ENCODE measurements at places on chromosomes 6 and 20.
A peak's percentile ranks its signal among the peaks of the same experiment; 100 is the strongest.

- no peak for DNase-seq
These were observed 23.8 kb downstream of the NRSN1 start for GRCh38 chr6:24149836-24150235.

- peak; percentile 73 for DNase-seq
These were observed at the start of gene TRAM2 for GRCh38 chr6:52577022-52577777. Gene TRAM2, minus strand, starts transcription at chr6:52577060. Its CDS starts 145 bp downstream, at chr6:52576915.

- DNase-seq, result no peak
These were observed 68.2 kb downstream of the FAM120B start for GRCh38 chr6:170374571-170375444.

- no peak for DNase-seq
These were observed 4.1 kb downstream of the ANGPT4 start for GRCh38 chr20:911882-912600.

- peak; percentile 42 for DNase-seq
These were observed 6.0 kb downstream of the OPN5 start for GRCh38 chr6:47787620-47788497.

GRCh38 chr6:17450832-17451231, 57.4 kb downstream of the CAP2 start:
- DNase-seq, result no peak

GRCh38 chr20:10314198-10314597, 95.6 kb downstream of the SNAP25 start:
- DNase-seq, result no peak

- DNase-seq, result peak; percentile 25
These were observed 9.9 kb downstream of the PSMA7 start for GRCh38 chr20:62133051-62133845.

DNA sequence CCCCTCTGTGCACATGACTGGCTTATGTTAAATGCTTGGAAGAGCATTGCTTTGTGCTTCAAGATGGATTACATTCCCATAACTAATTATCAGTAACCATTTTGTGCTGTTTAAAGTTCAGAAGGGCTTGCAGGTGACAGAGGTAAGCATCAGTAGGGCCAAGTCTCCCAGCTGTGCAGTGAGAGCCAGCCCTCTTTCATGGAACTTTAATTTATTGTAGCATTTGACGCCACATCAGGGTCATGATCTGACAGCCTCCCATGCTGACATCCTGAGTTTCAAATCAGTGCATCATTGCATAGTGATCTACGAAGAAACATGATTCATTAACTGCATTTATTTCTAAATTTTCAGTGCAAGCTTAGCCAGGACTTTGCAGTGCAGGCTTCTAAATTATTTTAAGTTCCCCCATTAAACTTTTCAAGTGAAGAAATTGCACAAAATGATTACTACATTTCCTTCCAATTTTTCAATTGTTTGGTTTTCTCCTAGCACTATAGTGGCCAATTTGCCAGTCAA, 380.9 kb downstream of the UTRN start:
- no peak for DNase-seq

DNA sequence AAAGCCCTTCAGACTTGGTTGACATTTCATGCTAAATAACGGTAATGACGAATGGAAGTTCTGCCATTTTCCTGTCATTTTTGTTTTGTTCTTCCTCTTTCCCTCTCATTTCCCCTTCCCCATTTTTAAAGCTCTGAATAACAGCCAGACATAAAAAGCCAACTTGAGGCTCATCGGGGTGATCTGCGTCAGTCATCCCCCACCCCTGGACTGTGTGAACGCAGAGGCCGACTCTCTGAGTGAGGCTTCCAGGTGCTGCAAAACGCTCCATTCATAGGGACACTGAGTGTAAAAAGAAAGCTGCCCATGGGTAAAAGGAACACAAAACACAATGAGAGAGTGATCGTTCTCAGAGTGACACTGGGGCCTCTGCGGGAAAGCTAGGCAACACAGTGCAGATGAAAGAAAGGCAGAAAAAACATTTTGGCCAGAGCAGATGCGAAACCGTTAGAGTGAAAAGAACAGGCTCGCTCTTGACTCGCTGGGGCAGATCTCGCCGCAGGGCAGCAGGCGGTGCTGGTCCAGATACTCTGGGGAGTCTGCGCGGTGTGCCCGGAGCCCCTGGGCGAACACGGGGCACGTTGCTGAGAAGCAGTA, 684.8 kb downstream of the QKI start:
- no peak for DNase-seq

GRCh38 chr20:19056909-19057308, 155.5 kb upstream of the SLC24A3 start:
- no peak for DNase-seq

- DNase-seq, result no peak
These were observed 263.3 kb upstream of the QKI start for GRCh38 chr6:163151212-163151611.

GRCh38 chr6:67896476-67896875, 738.6 kb upstream of the ADGRB3 start:
- DNase-seq, result no peak

DNA sequence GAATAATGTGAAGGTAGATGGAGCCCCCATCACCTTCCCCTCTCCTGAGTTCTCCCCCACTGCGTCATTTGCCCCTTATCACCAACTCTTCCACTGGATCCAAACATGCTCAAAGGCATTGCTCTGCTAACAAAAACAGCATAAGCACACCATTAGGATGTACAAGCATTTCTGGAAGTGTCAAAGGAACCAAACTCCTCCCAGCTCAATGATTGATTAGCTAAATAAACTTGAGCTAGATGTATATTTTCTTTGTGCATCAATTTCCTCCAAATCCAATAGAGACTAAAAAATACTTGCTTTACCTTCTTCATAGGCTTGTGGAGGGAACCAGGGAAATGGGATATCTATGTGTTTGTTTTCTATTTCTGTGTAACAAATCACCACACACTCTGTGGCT, 248.4 kb upstream of the JARID2 start:
- no peak for DNase-seq

DNA sequence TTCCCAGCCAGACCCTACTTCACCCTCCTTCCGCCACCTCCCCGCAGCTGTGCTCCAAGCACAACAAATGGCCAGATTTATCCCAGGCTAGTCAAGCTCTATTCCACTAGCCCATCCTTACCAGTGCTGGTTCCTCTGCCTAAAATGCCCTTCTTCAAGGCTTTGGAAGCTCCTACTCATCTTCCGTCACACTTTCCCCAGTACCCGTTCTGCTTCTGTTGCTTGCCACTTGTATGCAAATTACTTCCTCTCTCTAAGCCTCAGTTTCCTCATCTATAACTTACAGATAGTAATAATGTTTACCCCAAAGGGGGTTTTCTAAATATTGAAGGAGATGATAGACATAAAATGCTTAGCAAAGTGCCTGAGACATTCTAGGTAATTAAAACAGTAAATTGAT, 193.1 kb downstream of the MAFB start:
- no peak for DNase-seq

- no peak for DNase-seq
These were observed 10.2 kb upstream of the MYT1 start for GRCh38 chr20:64153861-64154589.

DNA sequence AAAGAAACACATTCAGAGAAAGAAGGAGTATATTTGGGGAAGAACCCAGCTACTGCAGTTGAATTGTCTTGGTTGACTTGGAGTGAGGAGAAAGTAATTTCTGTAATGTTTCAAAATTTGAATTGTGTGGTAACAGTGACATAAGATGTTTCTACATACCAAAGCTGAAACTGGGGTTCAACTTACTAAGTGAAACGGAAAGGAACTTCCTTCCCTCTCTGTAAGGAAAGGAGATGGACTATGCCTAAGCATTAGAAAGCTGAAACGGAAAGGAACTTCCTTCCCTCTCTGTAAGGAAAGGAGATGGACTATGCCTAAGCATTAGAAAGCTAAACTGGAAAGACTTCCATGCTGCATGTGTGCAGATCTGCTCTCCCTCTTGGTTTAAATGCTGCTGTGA, 46.0 kb downstream of the HUS1B start:
- DNase-seq, result no peak

- no peak for DNase-seq
These were observed 174.0 kb downstream of the BCKDHB start for GRCh38 chr6:80280262-80281010.

GRCh38 chr6:40695750-40696415, 108.7 kb upstream of the LRFN2 start:
- no peak for DNase-seq

DNA sequence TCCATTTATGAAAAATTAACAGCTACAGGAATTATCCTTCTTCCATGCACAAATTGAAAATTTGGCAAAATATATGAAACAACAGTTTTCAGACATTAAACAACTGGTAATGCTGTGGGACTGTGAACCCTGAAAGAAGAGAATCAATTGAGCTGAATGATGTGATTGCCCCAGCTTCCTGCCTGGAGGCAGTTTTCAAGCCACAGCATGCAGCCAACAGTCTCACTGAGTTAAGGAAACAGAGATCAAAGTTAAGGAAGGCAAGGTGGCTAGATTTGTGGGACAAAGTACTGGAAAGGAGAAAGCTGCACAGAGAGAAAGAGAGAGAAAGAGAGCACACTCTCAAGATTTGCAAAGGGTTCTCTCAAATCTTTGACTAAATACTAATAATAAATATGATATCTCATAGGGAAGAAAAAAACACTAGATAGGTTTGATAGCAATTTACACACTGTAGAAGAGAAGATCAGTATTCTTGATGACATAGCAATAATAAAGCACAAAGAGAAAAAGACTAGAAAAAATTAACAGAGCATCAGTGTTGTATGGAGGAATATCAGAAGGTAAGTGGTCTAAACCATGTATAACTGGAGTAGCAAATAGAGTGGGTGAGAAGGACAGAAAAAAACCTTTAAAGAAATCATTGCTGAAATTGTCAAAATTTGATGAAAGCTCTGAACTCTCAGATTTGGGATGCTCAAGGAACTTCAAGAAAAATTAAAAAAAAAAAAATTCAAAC, 70.1 kb upstream of the CNKSR3 start:
- no peak for DNase-seq

- no peak for DNase-seq
These were observed 34.3 kb upstream of the RNF144B start for GRCh38 chr6:18352842-18353241.

GRCh38 chr20:62553136-62553837, 77.5 kb upstream of the GATA5 start:
- DNase-seq, result no peak

DNA sequence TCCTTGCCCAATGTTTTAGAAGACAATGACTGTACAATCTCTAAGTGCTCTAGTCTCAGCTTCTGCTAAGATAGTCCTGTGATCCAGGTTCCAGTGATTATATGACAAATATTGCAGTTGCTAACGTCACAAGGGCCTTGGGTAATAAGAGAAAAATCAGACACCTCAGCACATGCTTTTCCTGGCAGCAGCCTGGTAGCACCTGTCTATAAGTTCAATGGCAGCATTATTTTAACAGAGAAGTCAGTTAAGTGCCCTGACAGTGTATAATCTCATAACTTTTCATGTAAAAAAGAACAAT, 121.3 kb upstream of the BCLAF1 start:
- no peak for DNase-seq

- DNase-seq, result peak; percentile 13
These were observed 33.4 kb downstream of the MTRES1 start for GRCh38 chr6:107061125-107062020.

DNA sequence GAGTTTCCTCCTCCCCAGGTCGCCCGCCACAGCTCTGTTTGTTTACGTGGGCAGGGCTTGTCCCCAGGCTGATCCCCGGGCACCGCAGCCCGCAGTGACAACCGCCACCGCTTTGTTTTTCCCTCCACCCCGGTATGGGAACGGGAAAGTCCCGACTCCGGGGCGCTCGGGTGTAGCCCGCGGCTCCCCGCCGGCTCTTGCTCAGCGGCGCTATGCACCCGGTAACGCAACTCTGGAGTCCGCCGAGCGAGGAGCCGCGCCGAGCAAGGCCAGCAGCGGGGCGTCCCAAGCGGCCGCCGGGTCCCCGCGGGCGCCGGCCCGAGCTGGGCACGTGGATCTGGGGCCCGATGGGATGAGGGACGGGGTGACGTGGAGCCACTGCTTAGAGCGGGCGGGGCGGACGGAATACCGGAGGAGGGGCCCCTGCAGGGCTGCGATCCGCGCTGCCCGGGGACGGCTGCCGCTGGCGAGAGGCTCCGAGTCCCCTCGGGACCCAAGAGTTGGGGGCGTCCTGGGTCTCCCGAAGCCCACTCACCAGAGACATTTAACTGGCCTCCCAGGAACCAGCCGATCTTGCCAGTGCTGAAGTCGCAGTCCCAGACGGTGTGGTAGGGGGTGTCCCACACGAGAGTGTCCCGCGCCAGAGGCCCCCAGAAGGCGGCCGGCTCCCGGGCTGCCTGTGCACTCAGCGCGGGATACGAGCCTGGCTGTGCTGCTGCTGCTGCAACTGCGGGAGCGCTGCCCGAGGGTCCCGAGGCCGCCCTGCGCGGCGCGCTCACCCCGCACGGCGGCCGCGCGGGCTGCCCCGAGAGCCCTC, 497 bp downstream of the ACSS1 start:
- DNase-seq, result peak; percentile 87

- no peak for DNase-seq
These were observed 169.7 kb upstream of the PTPRK start for GRCh38 chr6:128690063-128690462.

DNA sequence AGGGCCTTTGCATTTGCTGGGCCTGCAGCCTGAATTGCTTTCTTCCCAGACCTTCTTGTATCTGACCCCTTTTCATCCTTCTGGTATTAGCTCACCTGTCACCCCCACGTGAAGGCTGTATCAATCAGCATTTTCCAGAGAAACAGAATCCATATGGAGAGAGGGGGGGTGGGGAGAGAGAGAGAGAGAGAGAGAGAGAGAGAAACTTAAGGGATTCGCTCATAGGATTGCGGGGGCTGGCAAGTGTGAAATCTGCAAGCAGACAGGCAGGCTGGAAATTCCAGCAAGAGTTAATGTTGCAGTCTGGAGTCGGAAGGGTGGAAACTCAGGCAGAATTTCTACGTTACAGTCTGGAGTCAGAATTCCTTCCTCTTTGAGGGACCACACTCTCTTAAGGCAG, 410.7 kb upstream of the SULF2 start:
- DNase-seq, result no peak

DNA sequence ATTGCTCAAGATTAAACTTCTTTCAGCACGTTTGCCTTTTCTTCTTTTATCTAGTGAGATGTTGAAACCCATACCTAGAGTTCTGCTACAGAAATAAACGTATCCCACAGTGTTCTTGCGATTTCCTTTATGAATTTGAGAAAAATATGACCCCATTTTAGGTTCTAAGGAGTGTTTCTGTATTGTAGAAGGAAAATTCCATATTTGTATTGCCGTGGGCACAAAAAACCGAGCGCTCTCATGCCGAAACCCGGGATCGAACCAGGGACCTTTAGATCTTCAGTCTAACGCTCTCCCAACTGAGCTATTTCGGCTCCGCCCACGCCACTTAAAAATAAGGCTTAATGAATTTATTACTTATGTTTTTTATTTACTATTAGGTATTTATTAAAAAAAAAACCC, 23.7 kb downstream of the ZNF311 start:
- peak; percentile 85 for DNase-seq

DNA sequence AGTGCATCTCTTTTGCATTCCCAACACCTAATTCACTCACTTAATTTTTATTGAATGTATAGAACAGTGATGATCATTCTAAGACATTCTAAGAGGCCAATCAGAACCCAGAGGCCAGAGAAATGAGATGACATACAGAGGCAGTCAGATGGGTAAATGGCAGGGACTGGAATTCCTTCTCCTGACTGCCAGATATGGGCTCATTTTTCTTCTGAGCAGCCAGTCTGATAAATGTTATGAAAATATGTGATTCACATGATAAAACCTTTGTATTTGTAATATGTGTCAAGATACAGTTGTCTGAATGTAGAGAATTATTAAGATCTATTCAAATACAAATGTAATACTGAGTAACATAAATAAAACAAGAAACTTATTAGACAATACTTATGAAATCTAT, 277.8 kb downstream of the EPM2A start:
- no peak for DNase-seq
